ENCODE measurements at places on chromosomes 3 and 15. TPM values are rescaled to one million over a fixed set of nuclear protein-coding genes. Genes with fewer than 3 reads are reported as not detected.

The SUSD5 gene
- polyA plus RNA-seq = 0.19 TPM

The SCAANT1 gene
- not detected for polyA plus RNA-seq

The SLC7A14 gene
- polyA plus RNA-seq = not detected

The ARPP21 gene
- polyA plus RNA-seq = not detected

The ATP6V1A gene
- 65.5 TPM for polyA plus RNA-seq

The ASB14 gene
- polyA plus RNA-seq = 0.21 TPM

The ZIC1 gene
- not detected for polyA plus RNA-seq

The SERPINI2 gene
- polyA plus RNA-seq = not detected

The C3orf20 gene
- 0.40 TPM for polyA plus RNA-seq

DNA sequence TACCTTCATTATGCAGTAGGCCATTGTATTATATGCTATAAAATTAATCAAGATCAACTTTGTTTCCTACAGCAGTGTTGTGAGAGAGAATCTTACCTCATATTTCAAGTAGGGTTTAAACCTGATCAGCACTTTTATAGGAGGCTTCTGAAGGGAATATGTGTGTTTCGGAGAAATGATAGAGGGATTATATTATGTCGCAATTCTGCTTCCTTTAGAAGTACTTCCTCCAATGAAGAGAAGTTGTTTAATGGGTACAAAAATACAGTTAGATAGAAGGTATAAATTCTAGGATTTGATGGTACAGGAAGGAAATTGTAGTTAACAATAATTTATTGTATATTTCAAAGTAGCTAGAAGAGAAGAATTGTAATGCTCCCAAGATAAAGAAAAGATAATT lies 54.9 kb downstream of the NSUN3 start:
- no peak for DNase-seq

GRCh38 chr15:72200395-72201237 lies 3.0 kb upstream of the GRAMD2A start:
- DNase-seq = no peak

DNA sequence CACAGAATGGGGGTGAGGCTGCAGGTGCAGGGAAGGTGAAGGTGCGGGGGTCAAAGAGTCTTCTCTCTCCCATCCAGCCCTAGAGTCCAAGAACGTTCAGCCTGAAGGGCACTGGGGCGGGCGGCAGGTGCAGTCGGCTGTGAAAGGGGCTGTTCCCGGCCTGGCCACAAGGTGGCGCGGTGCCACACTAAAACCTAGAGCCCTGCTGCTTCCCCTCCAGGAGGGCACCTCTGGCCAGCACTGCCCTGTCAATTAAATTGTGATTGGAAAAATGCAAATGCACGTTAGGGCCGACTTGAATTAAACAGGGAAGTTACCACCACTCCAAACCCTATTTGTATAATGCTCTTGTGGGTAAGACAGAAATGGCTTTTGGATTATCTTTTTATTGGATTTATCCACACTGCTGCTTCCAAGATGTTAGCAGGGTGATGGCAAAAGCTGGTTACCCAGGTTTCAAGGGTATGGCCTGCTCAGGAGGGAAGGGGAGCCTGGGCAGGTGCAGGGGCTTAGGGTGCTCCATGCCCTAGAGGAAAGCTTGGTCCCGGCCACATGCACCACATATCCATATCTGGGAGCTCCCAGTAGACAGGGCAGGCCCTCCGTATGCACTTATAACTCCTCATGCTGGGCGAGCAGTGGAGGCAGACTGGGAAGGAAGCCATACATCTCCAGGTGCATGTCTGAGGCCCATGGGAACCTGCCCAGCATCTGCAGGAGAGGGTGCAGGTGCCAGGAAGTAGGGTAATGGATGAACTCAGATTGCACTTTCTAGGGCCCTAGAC lies 119.8 kb downstream of the ADCY5 start:
- DNase-seq = no peak

- DNase-seq = no peak
Observed at GRCh38 chr3:9862391-9863057, 17.5 kb downstream of the CIDEC start.

DNA sequence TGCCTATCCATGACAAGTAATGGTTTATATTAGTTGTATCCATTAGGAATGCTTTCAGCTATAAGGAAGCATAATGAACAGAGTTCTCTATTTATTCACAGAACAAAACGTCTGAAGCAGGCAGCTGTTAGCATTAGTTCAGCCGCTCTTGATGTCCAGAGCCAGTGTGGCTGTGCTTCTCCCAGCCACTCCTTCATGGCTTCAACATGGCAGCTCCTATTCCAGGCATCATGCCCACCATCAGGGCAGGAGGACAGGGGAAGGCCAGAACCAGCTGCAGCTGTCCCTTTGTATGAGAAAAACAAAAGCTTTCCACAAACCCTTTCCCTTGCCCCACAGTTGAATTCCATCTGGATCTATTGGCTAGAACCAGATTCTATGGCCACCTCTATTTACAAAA lies 12.9 kb upstream of the SNRK start:
- no peak for DNase-seq

- DNase-seq = no peak
Observed at GRCh38 chr3:175224051-175224450, 364.9 kb downstream of the NAALADL2 start.

DNA sequence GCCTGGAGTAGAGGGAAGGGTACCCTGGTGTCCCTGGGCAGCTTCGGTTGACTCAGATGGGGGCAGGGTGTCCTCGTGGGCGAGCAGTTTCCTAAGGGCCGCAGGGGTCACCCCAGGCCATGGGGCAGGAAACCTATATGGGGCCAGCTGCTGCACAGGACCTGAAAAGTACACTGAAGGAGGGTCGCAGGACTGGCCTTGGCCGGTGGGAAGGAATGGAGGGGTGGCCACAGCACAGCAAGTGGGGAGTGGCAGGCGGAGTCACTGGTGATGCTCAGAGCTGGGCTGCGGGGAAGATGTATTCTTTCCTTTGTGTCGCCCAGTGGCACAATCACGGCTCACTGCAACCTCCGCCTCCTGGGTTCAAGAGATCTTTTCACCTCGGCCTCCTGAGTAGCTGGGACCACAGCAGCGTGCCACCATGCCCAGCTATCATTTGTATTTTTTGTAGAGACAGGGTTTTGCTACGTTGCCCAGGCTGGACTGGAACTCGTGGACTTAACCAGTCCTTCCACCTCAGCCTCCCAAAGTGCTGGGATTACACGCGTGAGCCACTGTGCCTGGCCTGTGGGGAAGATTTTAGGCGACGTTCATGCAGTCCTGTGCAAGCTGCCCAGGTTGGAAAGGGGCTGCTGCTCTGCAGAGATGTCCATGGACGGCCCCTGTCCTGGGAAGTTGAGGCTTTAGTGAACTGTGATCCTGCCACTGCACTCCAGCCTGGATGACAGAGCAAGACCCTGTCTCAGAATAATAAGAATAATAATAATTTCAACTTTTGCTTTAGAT lies 57.2 kb downstream of the EFCAB12 start:
- no peak for DNase-seq

- no peak for DNase-seq
Observed at GRCh38 chr3:69032142-69032541, 18.7 kb upstream of the EOGT start.

All from GM12878 (cell line).